ENCODE measurements at places on chromosomes 3 and 15.

- DNase-seq, result no peak
Measured at GRCh38 chr3:77014226-77014625, 25.7 kb upstream of the ROBO2 start.

DNA sequence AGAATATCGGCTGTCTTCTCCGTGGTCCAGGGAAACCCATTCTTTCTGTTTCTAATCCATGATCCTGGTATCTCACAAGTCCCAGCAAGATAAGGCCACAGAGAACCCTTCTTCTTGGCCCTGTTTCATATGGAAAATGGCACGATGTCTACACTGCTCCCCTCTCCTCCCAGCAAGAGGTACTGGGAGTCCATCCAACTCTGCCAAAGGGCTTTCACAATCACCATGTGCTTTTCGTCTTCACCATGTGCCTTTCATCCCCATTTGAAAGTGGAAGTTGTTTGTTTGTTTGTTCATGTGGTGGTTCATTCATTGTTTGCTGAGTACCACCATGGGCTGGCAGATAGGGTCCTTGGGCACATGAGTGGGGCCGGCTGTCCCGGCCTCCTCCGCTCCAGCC lies 5.5 kb downstream of the ITIH3 start:
- DNase-seq, result no peak

- no peak for DNase-seq
Measured at GRCh38 chr3:56059731-56060130, 408.5 kb downstream of the ERC2 start.

- peak; percentile 89 for DNase-seq
Measured at GRCh38 chr15:33226559-33227181, 32.2 kb upstream of the FMN1 start.

GRCh38 chr3:99505646-99506269 lies 132.6 kb upstream of the COL8A1 start:
- peak; percentile 3 for DNase-seq

DNA sequence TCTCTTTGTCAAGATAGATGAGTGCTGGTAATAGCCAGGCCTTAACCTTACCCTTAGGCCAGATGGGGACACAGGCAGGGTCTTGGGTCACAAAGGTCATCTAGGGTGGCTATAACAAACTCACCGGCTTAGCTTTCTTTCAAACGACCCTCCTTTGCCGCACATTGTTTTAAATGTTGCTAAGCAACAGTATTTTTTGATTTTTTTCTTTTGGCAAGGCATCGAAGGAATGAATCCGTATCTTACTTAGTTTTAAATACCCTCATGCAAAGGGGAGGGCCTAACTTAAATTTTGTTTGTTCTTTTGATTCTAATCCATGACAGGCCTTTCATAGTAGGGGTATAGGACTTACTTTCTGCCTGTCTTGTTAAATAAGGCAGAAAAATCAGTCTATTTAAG lies 35.2 kb downstream of the ITPR1 start:
- no peak for DNase-seq
